ENCODE measurements at places on chromosomes 6 and 20.

GRCh38 chr6:169930799-169931198 is 179.4 kb downstream of the ERMARD start:
- peak; percentile 5 for DNase-seq

GRCh38 chr6:16333580-16333979 is 95.2 kb downstream of the GMPR start:
- DNase-seq, result no peak

DNA sequence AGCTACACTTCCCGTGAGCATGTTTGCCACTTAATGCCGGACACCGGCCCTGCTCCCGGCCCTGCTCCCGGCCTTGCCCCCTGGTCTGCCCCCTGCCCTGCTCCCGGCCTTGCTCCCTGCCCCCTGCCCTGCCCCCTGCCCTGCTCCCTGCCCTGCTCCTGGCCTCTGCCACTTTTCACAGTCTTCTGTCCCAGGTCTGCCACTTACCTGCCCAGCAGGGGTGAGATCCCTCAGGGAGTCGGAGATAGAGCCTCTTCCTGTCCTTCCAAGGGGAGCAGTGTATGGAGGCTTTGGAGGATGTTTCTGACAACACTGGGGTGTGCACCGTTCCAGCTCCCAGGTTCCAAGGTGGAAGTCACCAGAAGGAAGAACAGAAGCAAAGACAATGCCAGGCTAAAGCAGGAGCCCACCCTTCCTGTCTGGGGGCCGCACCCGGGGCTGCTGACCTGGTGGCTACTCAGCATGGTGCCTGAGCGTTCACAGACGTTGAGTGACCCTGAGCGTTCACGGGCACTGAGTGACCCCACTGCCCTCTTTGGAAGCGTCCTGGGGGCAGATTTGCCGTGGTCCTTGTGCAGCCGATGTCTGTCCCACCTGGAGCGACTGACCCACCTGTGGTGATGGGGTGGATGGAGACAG is 199.8 kb downstream of the DLL1 start:
- no peak for DNase-seq

DNA sequence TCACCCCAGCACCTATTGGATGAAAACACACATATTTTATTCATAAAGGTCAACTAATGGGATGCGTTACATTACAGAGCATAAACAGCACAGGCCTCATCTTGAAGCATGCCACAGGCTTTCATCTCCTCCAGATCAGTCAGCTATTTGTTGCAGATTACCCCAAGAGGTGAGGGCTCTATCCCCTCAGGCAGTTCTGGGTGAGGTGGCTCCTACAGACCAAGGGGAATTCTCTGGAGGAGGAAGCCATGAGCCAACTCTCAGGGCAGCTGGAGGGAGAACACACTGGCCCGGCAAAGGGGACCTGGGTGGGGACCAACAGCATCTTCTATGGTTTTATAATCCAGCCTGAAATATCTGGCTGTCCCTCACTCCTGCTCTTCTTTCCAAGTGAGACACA is 126.4 kb upstream of the BTBD3 start:
- DNase-seq, result no peak

- DNase-seq, result no peak
Observed at GRCh38 chr20:51470907-51471411, 71.6 kb downstream of the NFATC2 start.

Data from NAMALWA (cell line).